ENCODE measurements at places on chromosomes 12 and 14.

DNA sequence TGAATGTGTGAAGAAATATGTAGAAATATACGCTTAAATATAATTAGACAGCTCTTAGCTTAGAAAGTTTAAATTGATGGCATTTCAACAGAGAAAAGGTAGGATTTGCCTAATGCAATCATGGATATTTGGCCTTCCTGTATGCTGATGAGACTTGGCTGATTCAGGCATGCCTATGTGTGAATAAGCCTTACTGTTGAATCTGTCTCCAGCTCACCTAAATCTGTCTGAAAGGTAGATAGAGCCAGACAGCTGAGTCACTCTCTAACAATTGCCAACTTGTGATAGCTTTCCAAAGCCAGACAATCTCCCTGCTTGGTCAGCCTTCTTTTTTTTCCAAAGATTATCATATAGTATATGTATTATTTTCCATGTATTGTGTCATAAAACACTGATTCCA is 92.8 kb upstream of the FLRT2 start:
- no peak for DNase-seq

- no peak for DNase-seq
Measured at GRCh38 chr14:104598910-104599273, 5.7 kb downstream of the TMEM179 start.

DNA sequence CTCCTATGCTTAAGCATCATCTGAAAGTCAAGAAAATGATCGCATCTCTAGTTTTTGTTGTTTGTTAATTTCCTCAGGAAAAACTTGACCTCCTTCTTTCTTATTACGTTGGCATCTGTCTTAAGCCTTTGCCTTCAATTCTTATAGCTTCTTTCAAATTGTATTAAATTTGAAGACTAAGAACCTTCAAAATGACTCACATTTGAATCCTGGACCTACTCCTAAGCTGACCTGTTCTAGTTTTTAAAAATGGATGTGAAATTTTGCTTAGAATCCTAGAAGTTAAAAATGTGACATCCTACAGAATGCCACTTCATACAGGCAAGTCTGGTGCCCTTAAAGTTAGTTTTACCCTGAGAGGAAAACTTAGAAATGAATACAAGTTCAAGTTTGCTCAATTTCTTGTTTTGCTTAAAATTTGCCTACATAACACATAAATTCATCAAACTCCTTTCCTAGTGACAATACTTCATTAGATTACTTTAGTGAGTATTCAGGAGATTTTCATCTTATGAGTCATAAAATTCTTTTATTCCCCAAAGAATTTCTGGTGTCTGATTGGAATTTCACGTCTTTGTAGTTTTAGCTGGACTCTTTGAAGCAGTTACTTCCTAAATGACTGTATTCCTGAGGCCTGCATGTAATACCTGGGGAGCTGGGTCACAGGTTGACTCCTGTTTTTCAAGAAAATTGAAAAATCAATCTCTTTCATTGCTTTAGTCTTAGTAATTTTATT is 152.3 kb downstream of the MSRB3 start:
- no peak for DNase-seq

- no peak for DNase-seq
Measured at GRCh38 chr12:67664171-67664570, 15.6 kb downstream of the DYRK2 start.

DNA sequence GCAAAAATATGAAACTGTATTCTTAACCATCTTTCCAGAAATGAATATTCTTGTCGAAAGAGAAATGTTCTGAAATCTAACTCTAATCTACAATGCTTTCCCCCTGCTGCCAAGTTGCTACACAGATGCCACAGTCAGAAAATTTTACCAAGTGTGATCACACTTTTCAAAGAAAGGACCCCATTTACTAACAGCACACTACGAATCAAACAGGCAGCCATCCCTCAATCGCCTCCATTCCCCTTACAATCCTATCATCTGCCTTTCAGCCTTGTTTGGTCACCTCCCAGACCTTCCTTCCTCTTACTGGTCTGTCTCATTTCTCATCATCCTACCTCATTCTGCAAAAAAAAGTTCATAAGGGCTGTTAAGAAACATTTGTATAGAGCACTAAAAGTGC is 190.1 kb downstream of the MED13L start:
- no peak for DNase-seq

DNA sequence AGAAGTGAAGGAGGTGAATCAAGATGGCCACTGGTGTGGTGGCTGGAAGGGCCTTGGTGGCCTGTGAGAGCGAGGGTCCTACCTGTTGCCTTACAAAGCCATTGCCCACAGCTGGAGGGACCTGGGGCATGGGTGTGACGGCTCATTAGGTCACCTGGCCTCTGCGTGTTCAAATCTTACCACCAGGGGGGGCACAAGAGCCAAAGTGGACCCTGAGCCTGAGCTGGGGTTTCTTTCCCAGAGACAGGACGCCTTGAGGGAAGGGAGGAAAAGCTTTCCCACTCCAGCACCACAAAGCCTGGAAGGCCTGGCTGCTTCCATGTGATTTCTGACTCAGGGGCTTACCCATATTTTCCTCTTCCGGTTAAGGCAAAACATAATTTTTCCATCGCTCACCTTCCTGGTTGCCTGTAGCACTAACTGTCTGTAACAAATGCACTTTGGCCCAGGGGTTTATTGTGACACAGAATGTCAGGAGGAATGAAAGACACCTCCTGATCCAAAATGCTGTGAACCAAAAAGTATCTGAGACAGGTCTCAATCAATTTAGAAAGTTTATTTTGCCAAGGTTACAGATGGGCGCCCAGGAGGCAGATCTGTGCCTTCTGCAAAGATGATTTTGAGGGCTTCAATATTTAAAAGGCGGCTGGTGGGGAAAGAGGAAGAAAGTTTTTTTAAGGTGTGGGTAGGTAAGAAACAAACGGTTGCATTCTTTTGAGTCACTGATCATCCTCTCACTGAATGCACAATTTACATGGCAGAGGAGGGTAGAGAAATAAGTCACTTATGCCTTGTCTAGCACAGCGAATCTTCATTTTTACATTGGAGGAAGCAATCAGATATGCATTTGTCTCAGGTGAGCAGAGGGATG is 4.3 kb upstream of the CD9 start:
- DNase-seq = peak; percentile 24

- no peak for DNase-seq
Measured at GRCh38 chr14:100129161-100129589, 30.3 kb downstream of the DEGS2 start.

DNA sequence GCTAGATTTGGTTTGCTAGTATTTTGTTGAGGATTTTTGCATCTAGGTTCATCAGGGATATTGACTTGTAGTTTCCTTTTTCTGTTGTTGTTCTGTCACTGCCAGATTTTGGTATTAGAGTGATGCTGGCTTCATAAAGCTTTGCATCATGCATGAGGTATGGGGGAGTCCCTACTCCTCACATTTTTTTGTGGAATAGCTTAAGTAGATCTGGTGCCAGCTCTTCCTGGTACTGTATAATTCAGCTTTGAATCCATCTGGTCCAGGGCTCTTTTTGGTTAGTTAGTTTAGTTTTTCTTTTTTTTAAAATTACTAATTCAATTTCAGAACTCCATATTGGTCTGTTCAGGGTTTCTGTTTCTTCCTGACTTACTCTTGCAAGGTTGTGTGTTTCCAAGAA is 59.4 kb downstream of the LRRIQ1 start:
- DNase-seq = no peak

DNA sequence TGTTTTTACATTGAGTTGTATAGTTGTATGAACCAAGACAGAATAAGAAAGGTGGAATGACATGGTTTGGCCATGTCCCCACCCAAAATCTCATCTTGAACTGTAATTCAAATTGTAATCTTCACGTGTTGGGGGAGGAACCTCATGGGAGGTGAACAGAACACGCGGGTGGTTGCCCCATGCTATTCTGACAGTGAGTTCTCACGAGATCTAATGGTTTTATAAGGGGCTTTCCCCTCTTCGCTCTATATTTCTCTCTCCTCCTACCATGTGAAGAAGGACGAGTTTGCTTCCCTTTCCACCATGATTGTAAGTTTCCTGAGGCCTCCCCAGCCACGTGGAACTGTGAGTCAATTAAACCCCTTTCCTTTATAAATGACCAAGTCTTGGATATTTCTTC is 25.3 kb downstream of the DDHD1 start:
- DNase-seq = no peak

GRCh38 chr12:126914170-126914793 is 1352.7 kb upstream of the TMEM132C start:
- no peak for DNase-seq

DNA sequence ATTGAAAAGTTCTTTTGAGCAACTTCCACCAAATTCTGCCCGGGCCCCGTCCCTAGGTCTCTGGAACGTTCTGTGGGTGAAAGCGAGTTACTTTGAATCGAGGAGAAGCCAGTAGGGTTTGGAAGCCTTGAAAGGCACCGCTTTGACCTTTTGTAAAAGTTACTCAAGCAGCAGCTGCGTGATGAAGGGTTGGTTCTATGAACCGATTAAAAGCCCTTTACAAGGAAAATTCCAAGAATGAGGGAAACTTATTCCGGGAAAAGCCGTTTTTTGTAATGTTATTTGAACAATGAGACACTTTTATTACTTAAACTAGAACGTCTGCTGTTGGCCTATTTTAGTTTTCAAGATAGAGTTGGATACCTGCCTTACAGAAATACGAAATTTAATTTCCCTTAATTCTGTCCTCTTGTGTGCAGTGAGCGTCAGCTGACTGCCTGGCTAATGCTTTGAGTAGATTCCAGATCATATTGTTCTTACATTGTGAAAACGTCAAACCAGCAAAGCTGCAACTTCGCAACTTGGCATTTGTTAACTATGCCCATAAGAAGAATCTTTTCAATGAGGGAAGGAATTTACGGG is 906 bp downstream of the LARP4 start:
- DNase-seq = no peak

DNA sequence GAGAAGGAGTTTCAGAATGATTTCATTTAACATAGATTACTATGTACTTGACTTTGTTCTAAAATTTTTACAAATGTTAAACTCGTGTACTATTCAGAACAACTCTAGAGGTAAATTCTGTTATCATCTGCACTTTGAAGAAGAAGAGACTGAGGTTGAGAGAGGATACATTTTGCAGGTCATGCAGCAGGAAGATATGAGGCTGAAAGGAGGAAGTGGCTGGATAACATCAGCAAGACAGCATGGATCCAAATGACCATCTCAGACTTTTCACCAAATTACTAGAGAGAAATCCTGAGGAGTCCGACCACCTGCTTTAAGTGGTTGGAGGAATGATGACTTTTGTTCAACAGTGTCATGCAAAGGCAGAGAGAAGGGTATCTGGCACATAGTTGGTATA is 84.9 kb downstream of the ASCL4 start:
- no peak for DNase-seq

- DNase-seq = no peak
Measured at GRCh38 chr12:96571101-96571862, 81.9 kb downstream of the CFAP54 start.

DNA sequence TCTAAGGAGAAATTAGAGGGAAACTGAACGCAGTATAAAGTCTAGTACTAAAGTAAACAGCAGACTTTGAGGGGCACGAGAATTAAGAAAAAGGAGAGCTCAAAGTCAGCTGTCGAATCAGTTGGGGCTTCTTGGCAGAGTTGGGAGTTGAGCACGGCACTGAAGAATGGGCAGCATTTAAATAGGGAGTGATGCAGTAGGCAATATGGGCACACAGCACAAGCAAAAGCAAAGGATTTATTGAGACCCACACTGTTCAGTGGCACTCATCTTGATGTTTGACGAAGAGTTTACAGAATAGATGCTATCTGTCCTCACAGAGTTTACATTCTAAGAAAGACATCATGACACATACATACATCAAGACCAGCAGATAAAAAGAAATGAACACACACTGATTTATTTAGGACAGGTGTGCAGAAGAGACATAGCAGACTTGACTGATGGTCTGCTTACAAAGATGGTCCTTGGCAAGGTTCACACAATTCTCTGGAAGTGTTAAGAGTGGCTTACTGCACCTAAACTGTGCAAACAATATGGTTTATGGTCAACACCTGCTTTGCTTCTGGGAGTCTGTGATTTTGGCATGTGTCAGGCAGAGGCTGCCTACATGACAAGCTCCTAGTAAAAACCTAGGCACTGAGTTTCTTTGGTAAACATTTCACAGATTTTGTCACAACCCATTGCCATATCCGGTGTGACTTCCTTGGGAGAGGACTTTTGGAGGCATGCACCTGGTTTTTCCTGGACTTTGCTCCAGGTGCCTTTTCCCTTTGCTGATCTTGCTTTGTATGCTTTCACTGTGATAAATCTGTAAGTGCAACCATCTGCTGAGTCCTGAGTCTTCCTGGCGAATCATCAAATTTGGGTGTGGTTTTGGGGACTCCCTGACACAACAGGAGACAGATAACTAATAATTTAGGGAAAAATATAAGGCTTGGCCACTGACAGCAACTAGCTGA is 26.3 kb downstream of the ALKBH1 start:
- no peak for DNase-seq

DNA sequence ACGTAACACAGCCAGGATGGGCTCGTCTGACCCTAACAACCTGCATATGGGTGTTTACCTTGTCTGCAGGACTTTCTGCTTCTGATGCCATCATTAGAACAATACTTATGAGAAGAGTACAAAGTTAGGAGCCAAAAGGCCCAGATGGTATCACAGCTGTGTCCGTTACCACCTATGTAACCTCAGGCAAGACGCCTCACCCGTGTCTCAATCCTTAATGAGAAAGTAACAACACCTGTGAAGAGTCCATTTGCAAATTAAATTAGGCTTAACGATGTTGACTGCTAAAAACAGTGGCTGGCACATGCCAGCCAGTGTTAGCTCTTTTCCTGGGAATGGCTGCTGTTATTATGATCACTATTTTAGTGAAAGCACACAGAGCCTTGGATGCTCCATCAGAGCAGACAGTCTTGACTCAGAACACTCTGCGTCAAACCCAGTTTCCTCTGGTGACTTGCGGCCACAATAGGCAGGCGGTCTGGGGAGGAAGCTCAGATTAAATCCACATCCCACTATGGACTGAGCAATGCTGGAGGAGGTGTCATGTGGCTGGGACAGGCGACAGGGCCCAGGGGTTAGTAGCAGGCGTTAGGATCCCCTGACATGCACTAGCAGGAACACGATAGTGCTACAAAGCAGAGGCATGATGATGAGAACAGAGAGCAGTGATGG is 125.3 kb downstream of the SLC15A4 start:
- DNase-seq = no peak

DNA sequence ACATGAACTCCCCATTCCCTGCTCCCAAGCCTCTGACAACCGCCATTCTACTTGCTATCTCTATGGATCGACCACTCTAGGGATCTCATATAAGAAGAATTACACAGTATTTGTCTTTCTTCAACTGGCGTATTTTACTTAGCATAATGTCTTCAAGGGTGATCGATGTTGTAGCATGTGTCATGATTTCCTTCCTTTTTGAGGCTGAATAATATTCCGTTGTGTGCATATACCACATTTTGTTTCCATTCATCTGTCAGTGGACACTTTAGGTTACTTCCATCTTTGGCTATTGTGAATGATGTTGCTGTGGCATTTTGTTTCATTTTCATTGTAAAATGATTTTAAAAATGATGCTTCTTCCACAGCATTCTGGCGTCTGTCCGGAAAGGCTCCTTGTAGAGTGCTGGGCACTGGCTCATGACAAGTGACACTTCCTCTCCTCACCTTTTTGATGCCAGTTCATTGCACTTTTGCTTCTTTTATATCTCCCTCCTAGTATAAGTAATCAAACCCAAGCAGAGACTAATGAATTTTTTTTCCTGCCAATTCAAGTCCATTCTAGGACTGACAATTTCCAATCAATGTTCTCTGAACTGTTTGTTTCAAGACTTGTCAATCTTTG is 39.3 kb downstream of the SCN8A start:
- no peak for DNase-seq

- DNase-seq = no peak
Measured at GRCh38 chr14:55718551-55718950, 138.5 kb downstream of the KTN1 start.

Data from CMK (cell line).